ENCODE measurements at places on chromosomes 4 and X. TPM values are rescaled to one million over a fixed set of nuclear protein-coding genes. Genes with fewer than 3 reads are reported as not detected.

The XAGE2 gene
- total RNA-seq: not detected

The SOWAHB gene
- 6.2 TPM for total RNA-seq

The REPS2 gene
- 6.1 TPM for total RNA-seq

The SPANXN4 gene
- not detected for total RNA-seq

The MAGEB1 gene
- total RNA-seq: not detected

The ADGRG4 gene
- not detected for total RNA-seq

The CNGA1 gene
- total RNA-seq: 23.8 TPM

The OCIAD1 gene
- total RNA-seq: 59.4 TPM

The DUX4 gene
- not detected for total RNA-seq

The USP26 gene
- total RNA-seq: not detected

The ODAPH gene
- total RNA-seq: not detected

GRCh38 chr4:99219072-99219471, at the start of gene ADH6:
Gene ADH6, minus strand, starts transcription at chr4:99219246. Its CDS starts 94 bp downstream, at chr4:99219152.
- no peak for DNase-seq

GRCh38 chrX:19630228-19630627, 114.9 kb upstream of the MAP3K15 start:
- no peak for DNase-seq

- peak; percentile 55 for DNase-seq
Observed at GRCh38 chr4:185573651-185574199, 38.4 kb upstream of the PDLIM3 start.

DNA sequence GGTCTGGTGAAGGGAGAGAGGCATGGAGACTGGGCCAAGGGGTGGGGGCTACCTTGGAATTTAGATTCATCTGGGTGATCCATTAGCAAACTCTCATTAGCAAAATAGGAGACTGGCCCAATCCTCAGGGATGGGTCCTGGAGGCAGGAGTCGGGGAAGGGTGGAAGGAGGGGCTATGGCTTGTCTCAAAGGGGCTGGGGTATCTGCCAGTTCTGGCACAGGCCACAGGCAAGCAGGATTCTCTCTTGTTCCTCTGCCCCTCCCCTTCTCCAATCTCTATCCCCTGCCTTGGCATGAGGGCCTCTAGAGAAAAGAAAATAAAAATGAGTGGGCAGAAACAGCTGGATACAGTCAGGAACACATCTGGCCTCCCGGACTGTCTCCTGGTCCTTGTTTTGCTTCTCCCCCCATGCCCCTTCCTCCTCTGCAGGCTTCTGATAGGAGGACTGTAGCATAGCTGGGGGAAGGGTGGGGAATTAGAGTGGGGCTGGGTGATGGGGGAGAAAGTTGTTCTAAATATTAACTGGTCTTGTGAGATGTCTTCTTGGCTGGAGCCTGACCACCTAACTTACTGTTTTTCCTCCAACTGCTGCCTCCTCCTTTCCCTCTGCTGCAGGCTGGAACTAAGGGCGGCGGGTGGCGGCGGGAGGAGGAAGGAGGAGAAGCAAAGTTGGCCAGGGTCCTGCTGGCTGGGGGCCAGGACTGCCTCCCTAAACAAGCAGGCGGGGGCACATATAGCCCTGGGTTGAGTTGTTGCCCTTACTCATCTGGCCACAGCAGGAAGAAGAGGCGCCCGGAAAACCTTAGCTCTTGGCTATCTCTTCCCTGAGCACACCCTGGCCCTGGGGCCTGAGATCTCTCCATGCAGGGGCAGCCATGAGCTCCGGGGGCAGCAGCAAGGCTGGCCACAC, 53.3 kb upstream of the LAS1L start:
- DNase-seq: peak; percentile 78

DNA sequence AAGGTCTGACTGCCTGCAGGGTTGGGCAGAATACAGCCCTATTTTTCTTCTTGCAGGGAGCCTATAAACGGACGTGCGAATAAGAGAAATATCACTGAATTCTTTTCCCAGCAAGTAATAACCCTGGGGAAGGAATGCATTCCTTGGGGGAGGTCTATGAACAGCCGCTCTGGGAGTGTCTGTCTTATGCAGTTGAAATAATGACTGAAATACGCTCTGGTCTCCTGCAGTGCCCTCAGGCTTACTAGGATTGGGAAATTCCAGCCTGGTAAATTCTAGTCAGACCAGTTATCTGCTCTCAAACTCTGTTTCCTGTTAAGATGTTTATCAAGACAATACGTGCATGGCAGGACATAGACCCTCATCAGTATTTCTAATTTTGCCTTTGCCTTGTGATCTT, 72.1 kb upstream of the FAM241A start:
- DNase-seq: no peak

- DNase-seq: no peak
Observed at GRCh38 chrX:16825264-16826035, 39.2 kb downstream of the TXLNG start.

DNA sequence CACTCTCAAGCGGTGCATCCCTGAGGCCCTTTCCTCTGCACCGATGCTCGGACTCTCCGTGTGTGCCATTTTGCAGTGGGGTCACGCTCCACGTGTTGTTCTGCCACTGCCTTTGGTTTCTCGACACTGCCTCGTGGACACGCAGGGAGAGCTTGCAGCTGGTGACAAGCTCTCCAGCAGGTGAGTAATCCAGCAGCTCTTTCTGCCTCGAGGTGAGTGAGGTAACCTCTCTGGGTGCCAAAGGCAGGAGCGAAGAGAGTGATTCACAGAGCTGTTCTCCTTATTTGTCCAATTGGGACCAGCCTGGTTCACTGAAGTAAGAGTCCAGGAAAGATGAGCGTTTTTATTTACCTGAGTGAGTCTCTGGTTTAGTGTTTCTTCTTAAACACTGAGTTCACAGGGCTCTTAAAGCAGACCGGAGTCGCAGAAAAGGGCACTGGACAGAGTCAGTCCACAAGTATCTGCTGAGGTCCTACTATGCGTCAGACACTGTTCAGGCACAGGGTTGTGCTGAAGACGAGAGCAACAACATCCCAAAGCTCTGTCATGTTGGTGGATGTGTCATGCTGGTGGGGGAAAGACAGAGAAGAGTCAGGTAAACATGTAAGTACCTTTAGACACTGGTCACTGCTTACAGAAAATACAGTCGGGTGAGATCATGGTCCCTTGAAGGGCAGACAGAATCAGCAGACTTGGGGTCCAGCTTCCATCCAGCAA, 61.8 kb downstream of the FHDC1 start:
- DNase-seq: no peak

DNA sequence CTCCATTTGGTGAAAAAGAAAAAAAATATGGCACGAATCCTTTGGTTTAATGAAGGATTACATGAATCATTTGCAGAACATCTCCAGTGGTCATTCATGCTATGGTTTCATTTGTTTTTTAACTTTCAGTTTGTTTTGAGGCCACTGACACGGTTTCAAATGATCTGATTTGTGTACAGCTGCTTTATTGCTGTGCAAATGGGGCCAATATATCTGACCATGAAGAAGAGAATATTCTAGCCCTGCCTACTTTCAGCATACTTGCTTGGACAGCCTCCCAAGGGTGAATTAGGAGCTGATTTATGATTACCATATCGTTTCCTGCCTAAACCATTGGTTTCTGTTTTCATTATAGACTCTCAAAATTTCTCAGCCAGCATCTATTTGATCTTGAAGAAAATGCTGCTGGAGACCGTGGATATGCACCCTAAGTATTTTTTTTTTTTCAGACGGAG, 30.7 kb downstream of the SPARCL1 start:
- peak; percentile 63 for DNase-seq

DNA sequence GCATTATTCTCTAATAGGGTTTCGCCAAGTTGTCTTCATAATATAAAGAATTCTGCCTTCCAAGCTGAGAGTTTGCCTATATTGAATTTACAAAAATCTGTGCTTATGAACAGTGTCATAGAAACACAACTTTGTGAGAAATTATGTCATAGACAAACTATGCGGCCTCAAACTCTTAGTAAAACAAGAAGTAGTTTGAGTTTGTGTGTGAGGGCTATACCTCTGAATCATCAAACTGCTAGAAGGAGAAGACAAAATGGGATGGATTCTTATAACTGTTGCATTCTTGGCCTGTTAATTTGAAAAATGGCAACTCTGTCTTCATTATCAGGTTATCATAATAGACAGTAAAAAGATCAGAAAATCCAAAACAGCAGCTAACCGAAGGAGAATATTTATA, 46.1 kb upstream of the NAP1L5 start:
- DNase-seq: no peak

DNA sequence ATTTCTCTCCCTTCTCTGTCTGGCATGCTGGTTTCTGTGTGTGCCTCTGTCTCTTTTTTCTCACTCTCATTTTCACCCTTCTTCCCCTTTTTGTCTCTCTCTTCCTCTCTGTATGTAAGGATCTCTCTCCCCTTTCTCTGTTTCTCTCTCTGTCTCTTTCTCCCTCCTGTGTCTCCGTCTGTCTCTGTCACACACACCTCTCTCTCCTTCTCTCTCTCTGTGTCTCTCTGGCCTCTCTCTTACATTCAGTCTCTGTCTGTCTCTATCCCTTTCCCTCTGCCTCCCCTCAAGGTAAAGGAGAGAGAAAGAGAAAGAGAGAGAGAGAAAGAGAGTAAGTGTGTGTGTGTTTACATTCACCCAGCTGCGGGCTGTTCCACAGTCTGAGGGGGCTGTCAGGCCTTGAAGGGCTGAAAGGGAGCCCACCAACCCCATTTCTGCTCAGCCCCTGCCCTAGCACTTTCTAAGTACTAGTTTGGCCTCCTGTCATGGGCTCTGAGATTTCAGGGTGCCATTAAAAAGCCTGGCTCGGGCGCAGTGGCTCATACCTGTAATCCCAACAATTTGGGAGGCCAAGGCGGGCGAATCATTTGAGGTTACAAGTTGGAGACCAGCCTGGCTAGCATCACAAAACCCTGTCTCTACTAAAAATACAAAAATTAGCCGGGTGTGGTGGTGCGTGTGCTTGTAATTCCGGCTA, 9.6 kb upstream of the TSPYL2 start:
- no peak for DNase-seq

DNA sequence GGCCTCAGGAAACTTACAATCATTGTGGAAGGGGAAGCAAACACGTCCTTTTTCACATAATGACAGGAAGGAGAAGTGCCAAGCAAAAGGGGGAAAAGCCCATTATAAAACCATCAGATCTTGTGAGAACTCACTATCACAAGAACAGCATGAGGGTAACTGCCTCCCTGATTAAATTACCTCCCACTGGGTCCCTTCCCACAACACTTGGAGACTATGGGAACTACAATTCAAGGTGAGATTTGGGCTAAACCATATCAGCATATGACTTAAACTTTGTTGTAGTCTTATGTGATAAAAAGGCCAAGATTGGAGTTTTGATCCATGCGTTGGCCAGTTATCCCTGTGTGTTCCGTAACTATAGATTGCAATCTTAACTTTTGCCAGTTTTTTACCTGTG, 68.3 kb downstream of the C4orf33 start:
- no peak for DNase-seq

GRCh38 chr4:94561249-94562024, 109.7 kb downstream of the PDLIM5 start:
- no peak for DNase-seq

DNA sequence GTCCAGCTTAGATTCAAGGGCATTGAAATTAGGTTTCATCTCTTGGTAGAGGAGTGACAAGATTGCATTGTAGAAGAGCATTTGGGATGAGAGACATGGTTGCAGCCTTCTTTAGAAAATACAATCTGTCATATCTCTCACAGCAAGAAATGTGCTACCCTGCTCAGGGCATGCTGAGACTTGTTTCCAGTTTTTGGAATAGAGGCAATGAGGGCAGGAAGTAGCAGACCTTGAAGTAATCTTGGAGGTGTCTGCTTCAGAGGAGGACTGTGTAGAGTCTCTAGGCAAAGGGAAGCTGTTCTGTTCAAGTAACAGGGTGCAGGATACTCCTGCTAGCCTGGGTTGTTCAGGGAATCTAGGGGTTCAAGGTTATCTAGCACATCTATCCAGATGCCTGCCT, 116.1 kb upstream of the ZNF827 start:
- DNase-seq: no peak

- peak; percentile 9 for DNase-seq
Observed at GRCh38 chrX:85992811-85993229, 54.5 kb downstream of the CHM start.

GRCh38 chr4:72909461-72909860, 160.1 kb downstream of the COX18 start:
- peak; percentile 36 for DNase-seq

GRCh38 chrX:82658492-82658891, 849.6 kb upstream of the POU3F4 start:
- no peak for DNase-seq

- no peak for DNase-seq
Observed at GRCh38 chrX:20680998-20681397, 414.3 kb upstream of the RPS6KA3 start.

- DNase-seq: no peak
Observed at GRCh38 chr4:135368831-135369230, 1167.2 kb upstream of the PABPC4L start.

GRCh38 chr4:81215931-81216330, 909 bp upstream of the PRKG2 start:
- no peak for DNase-seq
